ENCODE measurements at places on chromosomes 4 and X. TPM values are rescaled to one million over a fixed set of nuclear protein-coding genes. Genes with fewer than 3 reads are reported as not detected.

The CLGN gene
- 11.8 TPM for total RNA-seq

The MAGEA6 gene
- total RNA-seq, result not detected

The STK26 gene
- total RNA-seq, result 2.8 TPM

The UBE2D3 gene
- 397 TPM for total RNA-seq

The VCX2 gene
- total RNA-seq, result not detected

The HERC5 gene
- 3.3 TPM for total RNA-seq

The SPANXB1 gene
- not detected for total RNA-seq

The STBD1 gene
- total RNA-seq, result 10.8 TPM

The XK gene
- total RNA-seq, result 0.17 TPM

The PNCK gene
- total RNA-seq, result 0.26 TPM

The ODAPH gene
- not detected for total RNA-seq

The ARR3 gene
- not detected for total RNA-seq

The PACRGL gene
- 23.3 TPM for total RNA-seq

The DKK2 gene
- total RNA-seq, result under 0.01 TPM

The TMEM271 gene
- not detected for total RNA-seq

The MID1IP1 gene
- total RNA-seq, result 132 TPM

The TBC1D9 gene
- total RNA-seq, result 25.4 TPM

The POLN gene
- total RNA-seq, result 5.6 TPM

The PRKG2 gene
- total RNA-seq, result 17.5 TPM

The ZCCHC18 gene
- total RNA-seq, result 1.3 TPM

The RNF128 gene
- 8.1 TPM for total RNA-seq

The ASMT gene
- total RNA-seq, result not detected

The GATA1 gene
- total RNA-seq, result not detected

The DACH2 gene
- 0.51 TPM for total RNA-seq

The NEUROG2 gene
- not detected for total RNA-seq

The CCDC120 gene
- total RNA-seq, result 0.51 TPM

Measured in fibroblast of lung (primary cell).